GM19239 (cell line): ENCODE measurements at places on chromosomes 6 and 20.

DNA sequence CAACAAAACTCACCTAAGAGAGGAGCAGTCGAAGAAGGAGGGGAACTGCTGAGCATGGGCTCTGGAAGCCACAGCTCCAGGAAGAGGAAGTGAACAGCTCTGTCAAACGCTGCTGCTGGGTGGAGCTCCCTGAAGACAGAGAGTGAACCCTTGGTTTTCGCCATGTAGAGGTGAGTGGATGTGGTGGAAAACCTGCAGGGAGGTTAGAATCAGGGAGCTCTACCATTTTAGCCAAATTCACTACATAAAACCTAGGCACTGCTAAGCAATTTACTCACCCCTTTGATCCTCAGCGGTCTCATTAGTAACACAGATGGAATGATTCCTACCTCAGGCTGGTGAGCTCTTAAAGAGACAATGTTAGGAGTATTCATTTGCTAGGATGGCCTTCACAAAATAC, 19.4 kb upstream of the TFAP2A start:
- DNase-seq, result no peak

DNA sequence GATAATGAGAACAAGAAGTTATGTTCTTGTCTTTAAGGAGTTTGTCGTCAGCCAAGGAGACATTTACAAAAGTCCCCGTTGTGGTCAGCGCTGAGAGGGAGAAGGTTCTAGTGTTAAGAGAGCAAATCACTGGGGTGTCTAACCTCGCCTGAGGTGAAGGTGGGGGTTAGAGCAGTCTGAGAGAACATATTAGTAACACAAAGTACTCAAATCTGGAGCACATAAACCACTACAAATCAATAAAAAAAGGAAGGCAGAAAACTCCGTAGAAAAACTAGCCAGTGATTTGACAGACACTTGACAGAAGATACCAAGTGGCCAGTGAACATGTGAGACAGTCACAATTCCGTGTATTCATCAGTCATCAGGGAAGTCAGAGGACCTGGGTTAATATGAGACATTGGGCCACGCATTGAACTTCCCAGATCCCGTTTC, 45.4 kb downstream of the CDS2 start:
- DNase-seq, result no peak

- DNase-seq, result no peak
Observed at GRCh38 chr6:149060300-149060984, 257.1 kb upstream of the TAB2 start.

GRCh38 chr6:83615025-83615999, 93.6 kb downstream of the SNAP91 start:
- DNase-seq, result peak; percentile 5

- no peak for DNase-seq
Observed at GRCh38 chr6:106097411-106098231, 11.5 kb downstream of the PRDM1 start.

GRCh38 chr20:60138256-60139220, 180.3 kb downstream of the CDH26 start:
- DNase-seq, result no peak
